ENCODE measurements at places on chromosomes 1 and 21.

DNA sequence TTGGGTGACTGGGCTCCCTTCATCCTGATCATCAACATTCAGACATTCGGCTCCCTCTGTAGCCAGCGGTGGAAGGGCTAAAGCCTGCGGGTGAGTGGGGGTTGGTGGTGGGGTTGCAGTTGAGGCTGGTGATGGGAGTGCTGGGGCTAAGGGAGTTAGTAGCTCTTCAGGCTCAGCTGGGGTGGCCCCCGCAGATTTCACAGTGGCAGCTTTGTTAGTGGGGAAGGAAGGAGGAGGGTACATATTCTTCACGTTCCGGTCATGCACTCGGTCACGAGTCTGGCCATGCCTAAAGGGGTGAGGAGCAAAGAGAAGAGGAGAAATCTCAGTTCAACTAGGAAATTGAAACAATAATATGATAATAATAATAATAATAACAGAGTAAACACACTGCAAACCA is 6.8 kb downstream of the PSMB4 start:
- no peak for DNase-seq

- DNase-seq: no peak
Measured at GRCh38 chr1:26745191-26745590, 42.6 kb upstream of the PIGV start.

DNA sequence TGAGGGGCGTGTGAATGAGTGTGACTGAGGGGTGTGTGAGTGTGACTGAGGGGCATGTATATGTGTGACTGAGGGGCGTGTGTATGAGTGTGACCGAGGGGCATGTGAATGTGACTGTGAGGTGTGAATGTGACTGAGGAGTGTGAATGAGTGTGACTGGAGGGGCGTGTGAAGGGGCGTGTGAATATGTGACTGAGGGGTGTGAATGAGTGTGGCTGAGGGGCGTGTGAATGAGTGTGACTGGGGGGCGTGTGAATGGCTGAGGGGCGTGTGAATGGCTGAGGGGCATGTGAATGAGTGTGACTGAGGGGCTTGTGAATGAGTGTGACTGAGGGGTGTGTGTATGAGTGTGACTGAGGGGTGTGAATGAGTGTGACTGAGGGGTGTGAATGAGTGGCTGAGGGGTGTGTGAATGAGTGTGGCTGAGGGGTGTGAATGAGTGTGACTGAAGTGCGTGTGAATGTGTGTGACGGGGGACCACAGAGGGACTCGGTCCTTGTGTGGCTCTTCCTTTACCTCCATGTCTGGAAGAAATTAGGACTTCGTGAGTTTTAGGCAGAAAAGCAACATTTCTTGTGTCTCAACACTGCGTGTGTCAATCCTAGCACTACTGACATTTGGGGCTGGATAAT is 105.8 kb downstream of the GLIS1 start:
- DNase-seq: no peak

GRCh38 chr21:42921927-42922326 is 3.5 kb downstream of the ERVH48-1 start:
- no peak for DNase-seq

GRCh38 chr21:40284409-40284808 is 417.2 kb downstream of the PCP4 start:
- no peak for DNase-seq

DNA sequence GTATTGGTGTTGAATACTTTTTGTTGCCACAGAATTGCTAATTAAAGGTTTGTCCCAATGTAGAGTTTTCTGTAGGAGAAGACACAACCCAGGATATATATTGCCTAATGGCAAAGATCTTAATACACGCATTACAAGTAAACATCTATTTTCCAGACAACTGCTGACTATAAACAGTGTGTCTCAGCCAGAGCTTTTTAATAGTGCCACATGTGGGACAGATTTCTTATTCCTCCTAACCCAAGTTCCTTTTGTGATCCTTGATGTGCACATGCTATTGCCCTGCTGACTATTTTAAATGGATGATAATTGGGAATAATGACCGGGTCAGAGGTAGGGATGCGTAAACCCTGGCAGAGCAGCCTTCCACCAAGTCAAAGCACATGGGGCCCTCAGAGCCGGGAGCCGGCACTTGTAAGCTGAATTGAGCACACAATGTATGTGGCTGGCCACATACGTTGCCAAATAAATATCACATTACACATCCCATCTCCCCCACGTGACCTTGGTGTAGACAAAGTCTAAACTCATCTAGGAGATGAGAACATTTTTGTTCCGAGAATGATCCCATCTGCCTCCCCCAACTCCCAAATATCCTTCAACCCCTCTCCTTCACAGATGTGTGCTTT is 209.8 kb upstream of the NFIA start:
- no peak for DNase-seq

DNA sequence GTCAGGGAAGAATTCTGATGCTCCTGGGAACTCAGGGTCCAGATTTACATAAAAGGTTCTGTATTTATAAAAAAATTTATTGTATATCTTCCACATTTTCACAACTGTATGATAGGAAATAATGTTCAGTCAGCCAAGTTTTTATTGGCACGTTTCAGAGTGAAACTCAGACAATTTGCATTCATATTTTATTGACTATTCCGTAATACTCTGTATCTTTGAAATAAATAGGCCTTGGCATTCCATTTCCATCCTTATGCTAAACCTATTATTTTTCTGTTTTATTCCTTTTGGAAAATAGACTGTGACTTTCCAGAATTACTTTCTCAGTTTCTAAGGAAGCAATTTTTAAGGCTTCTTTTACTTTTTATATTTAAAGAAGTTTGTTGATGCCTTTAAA is 329.0 kb downstream of the OLFM3 start:
- DNase-seq: no peak

- DNase-seq: no peak
Measured at GRCh38 chr1:203813581-203814341, 18.3 kb downstream of the ZBED6 start.

GRCh38 chr1:10456661-10457060 is 6.8 kb downstream of the CORT start:
- DNase-seq: no peak

- DNase-seq: no peak
Measured at GRCh38 chr1:153534226-153534924, 1.4 kb downstream of the S100A6 start.

DNA sequence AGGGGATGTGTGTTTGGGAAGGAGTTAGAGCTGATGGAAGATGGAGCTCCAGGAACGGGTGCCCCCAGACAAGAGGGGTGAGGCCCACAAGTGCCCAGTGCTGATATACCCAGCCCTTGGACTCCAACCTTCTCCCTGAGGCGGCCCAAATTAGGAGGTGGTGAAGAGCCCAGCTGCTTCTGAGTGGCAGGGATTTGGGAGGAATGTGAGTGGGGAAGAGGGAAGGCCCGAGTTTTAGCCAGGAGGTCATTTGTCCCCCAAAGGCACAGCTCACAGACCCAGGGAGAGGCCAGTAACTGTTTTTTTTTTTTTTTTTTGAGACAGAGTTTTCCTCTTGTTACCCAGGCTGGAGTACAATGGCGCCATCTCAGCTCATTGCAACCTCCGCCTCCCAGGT is 1.2 kb upstream of the PADI2 start:
- no peak for DNase-seq

- DNase-seq: no peak
Measured at GRCh38 chr1:53334781-53335180, 6.9 kb upstream of the LRP8 start.

Measured in H4 (cell line).